ENCODE measurements at places on chromosomes 1 and 21. TPM values are rescaled to one million over a fixed set of nuclear protein-coding genes. Genes with fewer than 3 reads are reported as not detected.

DNA sequence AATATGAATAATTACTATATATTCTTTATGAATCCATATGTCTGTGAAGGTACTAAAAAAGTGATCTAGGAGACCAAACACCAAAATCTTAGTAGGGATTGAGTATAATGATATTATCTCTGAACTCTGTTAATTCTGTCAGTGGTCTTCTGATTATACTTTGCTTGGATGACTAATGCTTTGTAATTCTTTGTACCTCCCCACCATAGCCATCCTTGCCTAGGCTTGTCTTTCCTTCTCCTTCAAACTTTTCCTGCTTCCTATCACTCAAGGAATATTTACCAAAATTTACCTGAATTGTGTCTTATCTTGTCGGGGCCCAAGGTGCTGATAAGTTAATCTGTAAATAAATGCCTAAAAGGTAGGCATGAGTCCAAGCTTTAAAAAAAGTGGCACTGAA is 845 bp upstream of the RGS5 start:
- DNase-seq, result no peak

DNA sequence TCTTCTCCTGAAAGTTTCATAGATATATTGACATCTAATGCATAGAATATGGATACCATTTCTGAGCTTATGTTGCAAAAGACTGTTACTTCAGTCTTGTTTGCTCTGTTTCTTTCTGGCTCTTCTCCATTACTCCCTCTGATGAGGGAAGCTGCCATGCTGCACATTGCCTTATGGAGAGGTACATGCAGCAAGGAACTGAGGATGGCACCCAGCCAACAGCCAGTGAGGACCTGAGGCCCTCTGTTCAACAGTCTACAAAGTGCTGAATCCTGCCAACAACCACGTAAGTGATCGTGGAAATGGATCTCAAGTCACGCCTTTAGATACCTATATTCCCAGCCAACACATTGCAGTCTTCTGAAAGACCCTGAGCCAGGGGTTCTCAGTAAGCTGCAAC is 66.6 kb upstream of the ADAMTS5 start:
- DNase-seq, result no peak

Gene MIB2
- total RNA-seq, result 63.4 TPM

GRCh38 chr1:93394514-93394913 is 48.8 kb downstream of the DR1 start:
- peak; percentile 24 for DNase-seq

Gene RUNX3
- not detected for total RNA-seq

Gene MAB21L3
- total RNA-seq, result not detected

Gene TACSTD2
- not detected for total RNA-seq

Gene SIM2
- 9.1 TPM for total RNA-seq

DNA sequence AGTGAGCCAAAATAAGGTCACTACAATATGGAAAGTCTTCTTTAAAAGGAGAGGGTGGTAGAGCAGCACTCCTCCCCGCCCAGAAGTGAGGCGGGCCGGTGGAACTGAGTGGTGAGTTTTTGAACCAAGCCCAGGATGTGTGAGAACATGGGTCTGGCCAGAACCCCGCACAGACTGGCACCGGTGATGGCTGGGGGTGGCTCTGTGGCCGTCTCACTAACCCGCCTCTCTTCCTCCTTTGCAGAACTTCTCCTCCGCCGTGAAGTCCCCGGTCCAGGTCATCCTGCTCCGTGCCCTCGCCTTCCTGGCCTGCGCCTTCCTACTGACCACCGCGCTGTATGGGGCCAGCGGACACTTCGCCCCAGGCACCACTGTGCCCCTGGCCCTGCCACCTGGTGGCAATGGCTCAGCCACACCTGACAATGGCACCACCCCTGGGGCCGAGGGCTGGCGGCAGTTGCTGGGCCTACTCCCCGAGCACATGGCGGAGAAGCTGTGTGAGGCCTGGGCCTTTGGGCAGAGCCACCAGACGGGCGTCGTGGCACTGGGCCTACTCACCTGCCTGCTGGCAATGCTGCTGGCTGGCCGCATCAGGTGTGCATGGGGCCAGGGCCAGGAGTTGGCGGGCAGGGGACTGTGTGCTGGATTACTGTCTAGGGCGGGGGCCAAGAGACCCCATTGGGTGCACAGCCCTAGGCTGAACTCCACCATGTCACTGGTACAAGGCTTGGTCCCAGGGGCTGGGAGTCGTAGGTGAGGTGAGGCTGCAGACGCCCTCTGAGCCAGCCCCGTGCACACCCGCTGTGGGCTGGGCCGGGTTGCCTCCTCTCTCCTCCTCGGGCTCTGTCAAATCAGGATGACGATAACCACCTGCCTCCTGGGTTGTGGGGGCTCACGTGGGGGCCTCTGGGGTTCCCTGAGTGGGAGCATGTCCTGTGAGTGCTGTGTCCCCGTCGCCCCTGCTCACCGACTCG is 12.4 kb downstream of the TMEM201 start:
- no peak for DNase-seq

Gene GBP5
- total RNA-seq, result 0.13 TPM

DNA sequence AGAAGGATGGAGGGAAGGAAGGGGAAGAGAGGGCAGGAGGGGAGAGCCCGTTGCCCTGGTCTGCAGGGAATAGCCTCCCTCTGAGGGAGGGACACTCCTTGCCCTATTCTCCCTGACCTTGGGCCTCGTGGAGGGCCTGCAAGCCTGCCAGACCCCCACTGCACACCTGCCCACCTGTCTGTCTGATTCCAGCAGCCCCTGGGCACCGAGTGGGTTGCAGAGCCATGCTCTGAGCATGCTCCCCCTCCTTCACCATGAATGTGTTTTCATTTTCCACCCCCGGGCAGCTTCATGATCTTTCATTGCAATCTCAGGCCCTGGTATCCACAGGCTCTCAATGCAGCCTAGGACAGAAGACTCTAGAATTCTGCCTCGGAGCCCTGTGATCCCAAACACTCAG is 5.1 kb upstream of the NPHP4 start:
- DNase-seq, result no peak

GRCh38 chr1:2989976-2990375 is 31.3 kb upstream of the ACTRT2 start:
- DNase-seq, result no peak

Gene LRRC39
- 0.19 TPM for total RNA-seq

Gene TNNI3K
- total RNA-seq, result not detected

Gene F13B
- total RNA-seq, result not detected

Data from LHCN-M2 (cell line).